ENCODE measurements at places on chromosomes 16 and 17.

GRCh38 chr17:51335006-51335590 is 74.8 kb downstream of the UTP18 start:
- DNase-seq = no peak

DNA sequence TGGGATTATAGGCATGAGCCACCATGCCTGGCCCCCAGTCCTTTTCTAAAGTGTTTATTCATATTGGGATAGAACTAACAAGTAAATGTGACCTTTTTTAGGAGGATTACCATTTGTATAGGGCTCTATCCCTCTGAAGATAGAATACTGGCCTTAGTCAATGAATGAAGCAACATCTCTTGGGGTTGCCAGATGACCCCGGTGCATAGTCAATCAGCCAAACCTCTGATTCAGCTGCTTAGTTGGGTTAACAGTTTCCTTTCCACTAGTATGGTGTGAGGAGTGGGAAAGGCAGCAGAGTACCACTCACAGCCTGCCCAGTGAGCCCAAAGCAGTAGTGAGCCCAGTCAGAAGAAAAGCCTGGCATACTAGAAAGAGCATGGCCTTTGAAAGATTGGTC is 94.6 kb upstream of the TBX2 start:
- DNase-seq = no peak

GRCh38 chr17:48510761-48511604 is 19.8 kb downstream of the HOXB1 start:
- DNase-seq = no peak

GRCh38 chr17:78719630-78720298 is 62.3 kb downstream of the CYTH1 start:
- DNase-seq = no peak

DNA sequence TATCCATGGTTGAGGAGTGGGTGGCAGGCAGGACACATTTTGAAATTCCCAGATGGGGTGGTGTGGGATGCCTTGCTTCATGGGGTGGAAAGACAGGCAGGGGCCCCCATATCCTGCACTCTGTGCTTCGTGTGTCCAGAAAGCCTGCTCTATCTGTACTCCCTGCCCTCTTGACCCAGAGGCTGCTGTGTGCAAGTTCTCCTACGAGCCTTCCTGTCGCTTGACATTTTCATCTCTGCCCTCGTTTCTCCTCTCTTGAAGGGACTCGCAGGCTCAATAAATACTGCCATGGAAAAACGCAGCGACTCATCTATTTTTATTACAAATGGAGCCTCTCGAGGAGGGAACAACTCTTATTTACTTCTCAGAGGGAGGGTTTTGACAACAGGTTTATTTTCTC is 254.8 kb downstream of the XYLT1 start:
- DNase-seq = no peak

DNA sequence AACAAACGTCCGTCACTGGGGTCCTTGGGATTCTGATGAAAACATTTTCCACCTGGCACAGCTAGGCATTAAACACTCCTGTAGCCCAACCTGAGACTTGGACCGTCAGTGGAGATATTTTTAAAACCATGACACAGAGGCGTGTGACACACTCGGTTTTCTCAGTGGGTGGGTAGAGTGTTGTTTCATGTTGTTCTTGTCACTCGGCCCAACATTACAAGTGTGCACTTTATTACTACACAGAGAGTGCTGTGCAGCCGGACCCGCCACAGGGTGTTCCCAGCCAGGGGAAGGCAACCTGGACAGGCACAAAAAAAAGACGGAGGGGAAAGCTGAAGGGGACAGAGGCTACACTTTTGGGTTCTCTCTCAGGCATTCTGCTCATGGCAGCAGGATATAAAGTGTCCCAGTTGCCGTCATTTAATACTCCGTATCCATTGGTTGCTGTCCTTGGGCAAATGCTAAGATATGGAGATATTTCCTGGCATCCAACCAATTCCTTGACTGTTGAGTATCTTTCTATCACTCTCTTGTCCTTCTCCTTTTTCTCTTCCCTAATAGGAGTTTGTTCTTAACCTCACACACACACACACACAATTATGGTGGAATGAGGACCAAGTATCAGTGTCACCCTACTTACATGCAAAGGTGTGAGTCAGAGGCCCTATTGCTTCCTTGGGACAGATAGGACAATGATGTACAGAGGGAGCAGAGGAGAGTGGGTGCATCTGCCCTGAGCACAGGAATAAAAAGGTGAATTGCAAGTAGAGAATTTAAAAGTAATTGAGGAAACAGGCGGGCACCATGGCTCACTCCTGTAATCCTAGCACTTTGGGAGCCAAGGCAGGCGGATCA is 154.1 kb upstream of the SOX9 start:
- DNase-seq = no peak

Measured in endothelial cell (in vitro differentiated cells).